HCT116 (cell line): ENCODE measurements at places on chromosomes 12 and 14.
A peak's percentile ranks its signal among the peaks of the same experiment; 100 is the strongest.

DNA sequence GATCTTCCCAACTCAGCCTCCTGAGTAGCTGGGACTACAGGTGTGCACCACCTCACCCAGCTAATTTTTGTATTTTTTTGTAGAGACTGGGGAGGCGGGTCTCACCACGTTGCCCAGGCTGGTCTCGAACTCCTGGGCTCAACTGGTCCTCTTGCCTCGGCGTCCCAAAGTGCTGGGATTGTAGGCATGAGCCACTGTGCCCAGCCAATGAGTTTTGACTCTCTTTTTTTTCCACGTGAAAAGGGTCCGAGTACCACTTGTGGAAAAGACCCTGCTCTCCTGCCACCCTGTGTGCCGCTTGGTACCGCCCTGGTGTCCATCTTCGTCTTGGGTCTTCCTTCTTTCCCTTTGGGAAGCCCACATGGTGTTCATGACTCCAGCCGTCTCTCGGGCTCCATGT is 17.6 kb downstream of the TEDC1 start:
- DNase-seq, result no peak

DNA sequence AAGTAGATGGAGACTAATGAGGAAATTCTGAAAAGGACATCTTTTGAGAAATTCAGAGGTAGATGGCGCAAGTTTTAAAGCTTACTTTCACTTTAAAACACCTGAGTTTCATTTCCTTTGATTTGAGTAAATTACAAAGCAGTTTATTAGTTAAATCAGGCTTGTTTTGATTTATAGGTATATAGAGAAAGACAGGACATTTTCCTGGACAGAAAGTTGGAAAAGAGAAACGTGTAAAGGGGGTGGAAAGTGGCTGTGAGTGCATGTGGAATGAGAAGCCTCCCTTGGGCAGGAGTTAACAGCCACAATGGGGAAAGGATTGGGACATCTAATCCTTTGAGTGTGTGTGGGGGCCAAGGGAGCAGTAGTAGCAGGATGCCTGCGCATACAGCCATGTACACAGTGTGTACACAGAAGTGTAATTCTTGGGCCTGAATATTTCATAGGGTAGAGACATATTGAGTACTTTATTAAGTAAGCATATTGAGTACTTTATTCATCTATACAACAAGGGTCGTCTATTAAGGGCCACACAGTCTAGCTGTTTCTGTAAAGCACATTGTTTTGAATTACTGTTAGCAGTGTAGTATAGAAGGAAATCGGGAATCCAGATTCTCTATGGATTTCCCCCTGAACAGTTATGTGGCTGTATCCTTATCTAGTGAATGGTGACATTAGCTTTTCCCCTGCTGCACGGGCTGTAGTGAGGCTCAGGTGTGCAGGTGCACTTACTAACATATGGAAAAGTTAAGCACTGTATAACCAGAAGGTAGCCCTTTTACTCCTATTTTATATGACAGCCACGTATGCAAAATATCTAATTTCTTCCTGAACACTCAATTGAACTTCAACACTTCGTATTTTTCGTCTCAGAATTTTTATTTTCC is 19.1 kb downstream of the MARK3 start:
- no peak for DNase-seq

DNA sequence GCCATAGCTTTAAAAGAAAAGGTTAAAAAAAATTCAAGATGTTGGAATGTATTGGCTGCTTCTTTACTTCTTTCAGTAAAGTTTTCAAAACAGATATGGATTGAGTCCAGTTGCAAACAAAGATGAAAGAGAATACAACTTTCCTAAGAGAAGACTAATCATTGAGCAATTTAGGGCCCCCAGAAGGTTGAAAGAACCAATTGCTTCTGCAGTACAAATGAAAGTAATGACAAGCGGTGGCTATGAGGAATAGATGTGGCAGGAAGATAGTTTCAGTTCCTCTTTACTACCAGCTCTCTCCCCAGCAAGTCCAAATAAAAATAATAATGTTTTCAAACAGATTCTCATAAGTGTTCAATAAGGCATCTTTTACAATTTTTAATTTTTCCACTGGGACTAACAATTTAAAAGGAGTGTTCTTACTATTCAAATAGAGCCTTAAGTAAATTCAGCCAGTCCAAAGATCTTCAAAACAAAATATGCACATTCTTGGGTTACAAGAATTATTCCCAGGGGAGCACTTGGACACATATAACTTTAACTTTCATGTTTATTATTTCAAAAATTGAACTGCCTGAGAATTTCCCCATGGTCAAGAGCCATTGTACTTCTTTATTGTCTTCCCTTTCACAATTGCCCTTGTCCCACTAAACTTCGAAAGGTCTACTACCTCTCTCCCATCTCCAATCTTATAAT is 62.3 kb upstream of the PPP1R12A start:
- no peak for DNase-seq

- DNase-seq, result peak; percentile 42
Observed at GRCh38 chr12:122471324-122472226, 29.2 kb downstream of the ZCCHC8 start.

DNA sequence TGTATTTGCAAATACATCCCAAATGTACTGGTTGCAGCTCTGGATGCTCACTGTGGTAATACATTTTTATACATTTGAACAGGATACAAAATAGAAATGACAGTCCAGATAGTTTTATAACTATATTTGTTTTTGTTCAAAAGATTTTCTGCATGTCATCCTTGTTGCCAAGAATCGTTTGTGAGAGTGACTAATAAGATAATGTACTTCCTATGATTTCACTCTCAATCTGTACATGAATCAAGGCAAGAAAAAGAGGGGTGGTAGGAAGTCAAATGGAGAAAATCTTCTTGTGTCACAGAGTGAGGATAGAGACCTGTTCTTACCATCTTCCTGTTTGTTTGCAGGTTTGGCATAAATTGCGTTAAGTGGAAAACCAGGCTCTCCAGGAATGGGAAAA is 13.9 kb downstream of the ARPC3 start:
- DNase-seq, result no peak

- no peak for DNase-seq
Observed at GRCh38 chr14:54976316-54976715, 50.6 kb downstream of the WDHD1 start.

- DNase-seq, result no peak
Observed at GRCh38 chr12:68148261-68148951, 11.1 kb downstream of the IFNG start.

GRCh38 chr12:124573839-124574786 is 6.7 kb upstream of the NCOR2 start:
- no peak for DNase-seq

DNA sequence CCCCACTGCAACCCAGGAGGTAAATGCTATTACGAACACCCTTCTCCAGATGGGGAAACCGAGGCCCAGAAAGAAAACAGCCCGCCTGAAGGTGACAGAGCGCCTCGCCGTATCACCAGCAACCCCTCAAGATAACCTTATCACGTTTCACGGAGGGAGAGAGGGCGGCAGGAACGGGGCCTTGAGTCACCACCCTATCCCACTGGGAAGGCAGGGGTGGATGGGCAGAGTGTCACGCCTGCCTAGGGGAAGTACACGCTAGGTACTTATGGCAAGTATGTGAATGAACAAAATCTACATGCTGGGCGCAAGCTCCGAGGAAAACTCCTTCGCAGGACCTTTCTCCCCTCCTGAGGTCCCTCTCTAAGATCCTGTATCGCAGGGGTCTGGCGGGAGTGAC is 17.8 kb downstream of the NCOR2 start:
- no peak for DNase-seq

- peak; percentile 66 for DNase-seq
Observed at GRCh38 chr14:64726585-64726890, 22.3 kb downstream of the PLEKHG3 start.

DNA sequence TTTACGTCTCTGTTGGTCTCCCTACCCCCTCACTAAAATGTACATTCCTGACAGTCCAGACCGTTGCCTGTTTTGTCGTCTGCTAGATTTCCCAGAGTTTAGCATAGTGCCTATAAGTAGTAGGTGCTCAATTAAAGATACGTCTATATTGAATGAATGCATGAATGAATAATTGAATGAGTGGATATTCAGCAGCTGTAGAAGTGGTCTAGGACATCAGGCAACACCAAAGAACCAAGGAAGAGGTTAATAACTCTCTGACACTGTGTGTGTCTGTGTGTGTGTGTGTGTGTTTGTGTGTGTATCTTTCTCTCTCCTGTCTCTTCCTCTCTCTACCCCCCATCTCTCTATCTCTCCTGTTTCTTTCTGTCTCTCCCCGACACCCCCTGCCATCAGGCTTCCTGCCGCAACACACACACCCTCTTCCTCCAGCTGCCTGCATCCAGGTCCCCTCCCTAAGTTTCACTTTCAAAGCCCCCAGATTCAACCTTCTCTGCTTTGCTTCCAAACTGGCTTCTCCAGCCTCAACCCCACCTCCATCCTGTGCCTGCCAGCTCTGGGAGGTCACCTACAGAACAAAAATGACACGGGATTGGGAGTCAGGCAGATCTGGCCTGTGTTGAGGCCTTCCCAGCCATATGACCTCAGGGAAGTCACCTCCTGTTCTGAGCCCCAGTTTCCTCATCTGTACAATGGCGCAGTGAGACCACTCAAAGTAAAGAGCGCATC is 119.9 kb upstream of the NCOR2 start:
- no peak for DNase-seq

- DNase-seq, result no peak
Observed at GRCh38 chr12:3061059-3061458, 16.1 kb upstream of the TSPAN9 start.

DNA sequence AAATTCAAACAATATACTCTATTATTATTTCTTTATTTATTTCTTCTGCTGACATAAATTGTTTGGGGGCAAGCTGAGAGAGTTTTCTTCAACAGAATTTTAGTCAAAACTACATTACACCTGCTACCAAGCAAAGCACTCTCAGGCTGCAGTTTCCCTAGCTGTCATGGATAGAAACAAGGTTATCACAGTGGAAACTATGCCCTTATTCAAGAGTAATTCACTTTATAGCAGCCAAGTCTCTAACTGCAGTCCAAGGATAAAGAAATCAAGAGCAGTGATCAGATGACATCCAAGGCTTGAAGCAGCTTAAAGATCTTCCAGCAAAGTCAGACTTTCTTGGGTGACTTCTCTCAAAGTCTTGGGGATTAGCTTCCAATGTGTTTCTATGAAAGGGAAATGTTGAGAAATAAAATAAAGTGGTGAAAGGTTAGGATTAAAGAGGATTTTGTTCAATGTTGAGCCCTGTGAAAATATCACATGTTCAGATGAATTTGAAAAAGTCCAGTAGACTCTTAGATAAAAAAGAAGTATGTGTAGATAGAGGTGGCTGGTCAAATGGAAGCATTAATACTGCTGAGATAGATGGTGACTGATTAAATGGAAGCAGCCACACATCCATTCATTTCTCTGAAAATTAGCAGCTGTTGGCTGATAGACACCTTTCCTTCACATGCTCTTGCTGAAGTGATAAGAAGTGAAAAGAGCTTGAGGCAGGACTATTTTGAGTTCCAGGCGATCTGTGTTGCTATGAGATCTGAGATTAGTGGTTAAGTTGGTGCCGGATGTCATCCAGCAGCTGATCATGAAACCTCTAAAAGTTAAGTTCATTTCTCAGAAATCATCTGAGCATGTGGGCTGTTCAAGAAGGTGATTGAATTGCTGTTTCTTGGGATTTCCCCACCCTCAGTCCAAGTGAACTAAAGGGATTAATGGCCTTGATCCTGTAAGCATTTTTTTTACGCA is 257.8 kb upstream of the BTG1 start:
- no peak for DNase-seq

DNA sequence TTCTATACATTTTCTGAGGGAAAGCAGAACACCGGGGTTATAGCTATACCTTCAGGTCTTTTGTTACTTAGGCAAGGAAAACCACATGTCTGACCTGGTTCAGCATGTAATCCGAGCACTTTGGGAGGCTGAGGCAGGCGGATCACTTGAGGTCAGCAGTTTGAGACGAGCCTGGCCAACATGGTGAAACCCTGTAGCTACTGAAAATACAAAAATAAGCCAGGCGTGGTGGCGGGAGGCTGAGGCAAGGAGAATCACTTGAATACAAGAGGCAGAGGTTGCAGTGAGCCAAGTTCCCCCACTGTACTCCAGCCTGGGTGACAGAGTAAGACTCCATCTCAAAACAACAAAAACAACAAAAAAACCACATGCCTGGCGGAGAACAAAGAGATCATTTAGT is 177.6 kb downstream of the ACSS3 start:
- DNase-seq, result no peak

DNA sequence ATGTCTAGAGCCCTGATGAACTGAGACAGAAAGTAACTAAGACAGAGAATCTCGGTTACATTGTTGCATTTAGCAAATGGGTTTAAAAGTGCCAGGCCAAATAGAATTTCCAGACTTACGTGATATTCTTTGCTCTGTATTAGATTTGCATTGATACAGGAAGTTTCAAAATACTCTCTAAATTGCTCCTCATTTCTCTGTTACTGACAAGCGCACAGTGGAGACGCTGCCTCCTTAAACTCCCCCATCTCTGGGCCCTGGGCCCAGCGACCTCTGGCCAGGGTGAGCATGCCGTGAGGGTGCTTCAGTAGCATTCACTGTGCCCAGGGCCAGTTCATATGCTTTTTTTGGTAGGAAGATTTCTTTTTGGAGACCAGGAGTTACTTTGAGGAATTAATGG is 22.9 kb upstream of the EVL start:
- no peak for DNase-seq

DNA sequence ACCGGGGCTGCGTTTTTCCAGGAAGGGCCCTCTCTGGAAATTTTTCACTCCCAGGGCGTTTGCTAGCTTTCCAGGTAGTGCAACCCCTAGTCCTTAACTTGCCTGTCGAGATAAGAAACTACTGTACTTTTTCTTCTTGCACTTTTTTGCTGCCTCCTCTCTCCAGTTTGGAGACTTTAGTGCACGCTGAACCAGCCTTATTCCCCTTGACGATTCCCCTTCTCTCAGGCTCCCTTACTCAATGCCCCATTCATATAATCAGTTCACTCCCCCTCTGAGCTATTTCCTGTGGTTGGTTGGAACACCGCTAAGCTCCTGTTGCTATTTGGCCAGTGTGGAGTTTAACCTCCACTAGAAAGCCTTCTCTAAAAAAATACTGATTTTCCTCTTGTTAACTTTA is 682 bp downstream of the CREBL2 start:
- no peak for DNase-seq

- no peak for DNase-seq
Observed at GRCh38 chr12:107657133-107657532, 28.5 kb upstream of the PWP1 start.

- peak; percentile 93 for DNase-seq
Observed at GRCh38 chr14:23829736-23830471, 123.7 kb upstream of the DHRS4 start.

GRCh38 chr14:83379436-83379835 is 1845.8 kb upstream of the SEL1L start:
- DNase-seq, result no peak

GRCh38 chr12:113469949-113470743 is 1.5 kb downstream of the LHX5 start:
- DNase-seq, result no peak
